ENCODE measurements at places on chromosomes 1 and 21.
A peak's percentile ranks its signal among the peaks of the same experiment; 100 is the strongest.

DNA sequence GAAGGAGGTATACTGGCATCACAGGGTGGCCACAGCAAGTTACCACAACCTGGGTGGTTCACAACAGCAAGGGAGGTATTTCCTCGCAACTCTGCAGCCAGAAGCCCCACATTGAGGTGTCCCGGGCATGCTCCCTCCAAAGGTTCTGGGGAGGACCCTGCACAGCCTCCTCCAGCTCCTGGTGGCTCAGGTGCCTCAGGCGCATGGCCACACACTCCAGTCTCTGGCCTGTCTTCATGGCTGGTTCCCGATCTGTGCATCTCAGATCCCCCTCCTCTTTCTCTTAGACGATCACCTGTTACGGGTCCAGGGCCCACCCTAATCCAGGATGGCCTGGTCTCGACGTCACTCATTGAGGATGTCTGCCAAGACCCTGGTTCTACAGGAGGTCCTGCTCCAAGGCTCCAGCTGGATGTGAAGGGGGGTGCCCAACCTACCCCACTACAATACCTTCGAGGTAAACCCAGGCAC lies 6.7 kb upstream of the ARF1 start:
- DNase-seq = no peak

GRCh38 chr1:241589521-241589920 lies 50.6 kb downstream of the CHML start:
- DNase-seq = no peak

GRCh38 chr1:82994616-82995263 lies 1004.2 kb downstream of the TTLL7 start:
- no peak for DNase-seq

DNA sequence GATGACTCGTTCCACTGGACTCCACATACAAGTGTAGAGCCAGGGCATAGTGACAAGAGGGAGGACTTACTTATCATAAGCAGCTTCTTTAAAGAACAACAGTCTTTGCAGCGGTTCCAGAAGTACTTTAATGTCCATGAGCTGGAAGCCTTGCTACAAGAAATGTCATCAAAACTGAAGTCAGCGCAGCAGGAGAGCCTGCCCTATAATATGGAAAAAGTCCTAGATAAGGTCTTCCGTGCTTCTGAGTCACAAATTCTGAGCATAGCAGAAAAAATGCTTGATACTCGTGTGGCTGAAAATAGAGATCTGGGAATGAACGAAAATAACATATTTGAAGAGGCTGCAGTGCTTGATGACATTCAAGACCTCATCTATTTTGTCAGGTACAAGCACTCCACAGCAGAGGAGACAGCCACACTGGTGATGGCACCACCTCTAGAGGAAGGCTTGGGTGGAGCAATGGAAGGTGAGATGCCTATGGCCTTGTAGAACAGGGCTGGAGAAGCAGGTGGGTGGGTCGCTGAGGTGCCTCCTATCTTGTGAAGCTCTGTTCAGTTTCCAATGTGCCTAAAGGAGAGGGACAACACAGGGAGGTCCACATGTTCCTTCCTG lies 12.1 kb downstream of the MIA3 start:
- DNase-seq = no peak

DNA sequence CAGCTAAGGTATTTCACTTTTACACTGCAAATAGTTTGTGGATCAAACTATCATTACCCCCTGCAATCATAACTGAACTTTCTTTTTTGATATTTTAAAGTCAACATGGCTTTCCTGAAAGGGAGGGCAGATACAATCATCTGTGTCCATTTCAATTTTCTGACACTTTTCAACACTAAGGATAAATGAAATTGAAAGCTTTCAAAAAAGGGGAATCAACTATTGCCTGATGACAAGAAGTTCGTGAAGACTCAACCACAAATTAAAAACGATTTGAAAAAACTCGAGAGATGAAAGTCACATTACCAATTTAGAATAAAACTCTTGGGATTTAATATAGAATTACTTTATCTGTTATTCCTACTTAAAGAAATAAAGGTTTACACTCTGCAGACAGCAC lies 11.7 kb downstream of the SRSF4 start:
- DNase-seq = no peak

DNA sequence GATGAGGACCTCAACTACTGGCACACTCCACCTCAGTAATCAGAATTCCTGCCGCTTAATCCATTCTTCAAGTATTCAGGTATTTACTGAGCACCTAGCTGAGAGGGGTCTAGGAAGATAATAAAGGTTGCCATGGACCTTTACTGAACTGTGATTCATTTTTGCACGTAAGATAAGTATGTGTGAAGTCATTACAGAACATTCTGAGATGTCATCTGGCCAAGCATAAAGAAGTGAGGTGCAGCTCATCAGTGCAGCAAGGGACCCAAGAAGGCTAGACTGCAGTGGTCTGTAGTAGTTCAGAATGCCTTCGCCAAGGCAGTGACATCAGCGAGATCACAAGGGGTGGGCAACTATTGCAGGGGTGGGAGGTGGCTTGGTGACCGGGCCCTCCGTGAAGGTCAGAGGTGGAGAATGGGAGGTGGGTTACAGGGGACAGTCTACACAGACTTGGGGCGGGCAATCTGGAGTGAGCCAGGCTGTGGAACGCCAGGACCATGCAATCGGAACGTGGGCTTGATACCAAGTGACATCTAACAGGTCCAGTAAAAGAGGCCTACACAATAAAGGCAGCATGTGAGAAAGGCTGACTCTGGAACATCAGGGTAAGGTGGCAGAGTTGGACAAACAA lies 107.4 kb downstream of the SLC45A1 start:
- DNase-seq = no peak

- no peak for DNase-seq
Observed at GRCh38 chr1:151975311-151976014, 18.2 kb downstream of the S100A10 start.

DNA sequence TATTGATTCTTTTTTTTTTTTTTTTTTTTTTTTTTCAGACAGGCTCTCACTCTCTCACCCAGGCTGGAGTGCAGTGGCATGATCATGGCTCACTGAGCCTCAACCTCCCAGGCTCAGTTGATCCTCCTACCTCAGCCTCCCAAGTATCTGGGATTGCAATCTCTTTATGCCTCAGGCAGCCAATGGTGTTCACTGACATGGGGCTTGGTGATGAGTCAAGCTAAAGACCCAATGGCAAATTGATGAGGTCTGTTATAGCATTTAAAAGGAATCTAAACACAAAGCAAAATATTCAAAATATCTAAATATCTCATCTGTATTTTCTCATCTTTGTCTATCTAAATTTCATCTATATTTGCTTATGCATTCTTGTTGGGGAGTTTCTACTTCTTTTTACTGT lies 30.5 kb upstream of the CAMSAP2 start:
- DNase-seq = no peak

GRCh38 chr1:4132352-4133296 lies 232.6 kb upstream of the C1orf174 start:
- DNase-seq = no peak

DNA sequence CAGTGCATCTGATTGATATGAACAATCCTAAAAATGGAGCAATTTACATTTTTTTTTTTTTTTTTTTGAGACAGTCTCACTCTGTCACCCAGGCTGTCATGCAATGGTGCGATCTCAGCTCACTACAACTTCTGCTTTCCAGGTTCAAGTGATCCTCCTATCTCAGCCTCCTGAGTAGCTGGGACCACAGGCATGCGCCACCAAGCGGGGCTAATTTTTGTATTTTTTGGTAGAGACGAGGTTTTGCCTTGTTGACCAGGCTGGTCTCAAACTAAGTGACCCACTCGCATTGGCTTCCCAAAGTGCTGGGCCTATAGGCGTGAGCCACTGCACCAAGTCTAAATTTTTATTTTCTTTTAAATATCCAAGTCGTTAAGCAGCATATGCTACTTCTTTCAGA lies 109.0 kb downstream of the FAF1 start:
- DNase-seq = no peak

DNA sequence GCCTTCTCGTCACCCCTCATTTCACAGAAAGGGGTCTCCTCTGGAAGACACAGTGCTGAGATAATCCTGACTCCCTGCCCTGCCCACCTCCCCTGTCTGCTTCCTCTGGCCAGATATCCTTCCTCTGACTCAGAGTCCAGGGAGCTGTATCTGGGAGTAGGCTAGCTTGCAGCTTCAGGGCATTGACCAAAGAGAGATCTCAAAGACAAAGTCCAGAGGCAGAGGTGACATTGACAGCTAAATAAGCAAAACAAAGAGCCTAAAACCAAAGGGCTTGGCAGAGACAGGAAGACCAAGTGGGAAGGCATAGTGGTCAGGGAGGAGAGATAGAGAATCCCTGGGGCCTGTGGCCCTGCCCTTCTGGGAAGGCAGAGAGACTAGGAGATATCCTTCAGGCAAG lies 64.9 kb downstream of the TNR start:
- DNase-seq = no peak

DNA sequence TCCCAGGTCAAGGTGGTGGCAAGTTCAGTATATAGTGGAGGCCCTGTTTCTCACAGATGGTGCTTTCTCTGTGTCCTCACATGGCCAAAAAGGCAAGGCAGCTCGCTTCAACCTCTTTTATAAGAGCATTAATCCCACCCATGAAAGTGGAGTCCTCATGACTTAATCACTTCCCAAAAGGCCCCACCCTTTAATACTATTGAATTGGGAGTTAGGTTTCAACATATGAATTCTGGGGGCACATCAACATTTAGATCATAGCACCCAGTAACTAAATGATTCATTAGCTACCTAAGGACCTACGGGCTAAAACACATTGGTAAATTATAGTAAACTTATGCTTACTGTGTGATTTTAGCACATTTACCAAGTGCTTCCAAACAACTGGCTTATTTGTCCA lies 317.9 kb downstream of the LTN1 start:
- DNase-seq = no peak

DNA sequence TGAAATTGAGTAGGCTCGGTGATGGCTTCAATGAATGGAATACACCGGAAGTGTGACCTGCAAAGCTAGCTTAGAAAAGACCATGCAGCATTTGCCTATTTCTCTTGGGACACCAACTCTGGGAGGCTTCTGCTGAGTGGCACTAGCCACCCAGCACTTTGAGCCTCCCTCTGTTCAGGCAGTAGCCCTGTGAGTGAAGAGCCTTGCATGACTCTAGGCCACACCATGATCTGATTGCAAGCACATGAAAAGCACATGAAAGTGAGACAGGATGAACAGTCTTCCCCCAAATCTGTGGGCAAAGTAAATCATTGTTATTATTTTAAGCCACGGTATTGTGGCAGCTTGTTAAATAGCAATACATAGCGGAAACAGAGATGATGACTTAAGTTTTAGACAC lies 2.8 kb downstream of the CD48 start:
- no peak for DNase-seq

- peak; percentile 19 for DNase-seq
Observed at GRCh38 chr1:100538913-100539835, 1.2 kb downstream of the GPR88 start.

DNA sequence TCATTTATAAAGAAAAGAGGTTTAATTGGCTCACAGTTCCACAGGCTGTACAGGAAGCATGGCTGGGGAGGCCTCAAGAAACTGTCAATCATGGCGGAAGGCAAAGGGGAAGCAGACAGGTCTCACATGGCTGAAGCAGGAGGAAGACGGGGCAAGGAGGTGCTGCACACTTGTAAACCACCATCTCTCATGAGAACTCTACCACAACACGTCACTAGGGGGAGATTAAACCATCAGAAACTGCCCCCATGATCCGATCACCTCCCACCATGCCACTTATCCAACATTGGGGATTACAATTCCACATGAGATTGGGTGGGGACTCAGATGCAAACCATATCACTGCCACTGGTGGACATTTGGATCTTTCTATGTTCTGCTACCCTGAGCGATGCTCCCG lies 351.4 kb downstream of the NPHP4 start:
- no peak for DNase-seq

DNA sequence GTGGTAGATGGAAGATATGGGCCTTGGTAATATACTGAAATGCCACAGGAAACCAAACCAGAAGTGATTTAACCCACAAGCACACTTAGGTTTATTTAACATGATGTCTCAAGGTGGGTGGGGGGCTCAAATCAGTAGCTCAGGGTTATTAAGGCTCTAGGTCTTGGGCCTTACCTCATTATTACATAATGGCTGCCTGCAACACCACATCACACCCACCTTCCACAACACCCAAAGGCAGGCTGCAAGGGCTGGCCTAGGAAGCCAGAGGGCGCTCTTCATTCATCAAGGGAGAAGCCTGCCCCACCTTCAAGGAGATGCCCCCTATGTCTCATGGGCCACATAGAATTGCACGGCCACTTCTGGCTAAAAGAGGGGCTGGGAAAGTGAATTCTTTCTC lies 6.0 kb downstream of the TFF1 start:
- DNase-seq = no peak

GRCh38 chr1:234241941-234242490 lies 131.2 kb upstream of the COA6 start:
- DNase-seq = no peak
